ENCODE measurements at places on chromosomes 6 and 20.

- DNase-seq: no peak
Observed at GRCh38 chr6:44189257-44189656, 27.5 kb upstream of the MYMX start.

GRCh38 chr6:9504191-9504590, 910.7 kb downstream of the TFAP2A start:
- DNase-seq: no peak

GRCh38 chr6:56144538-56145324, 102.6 kb downstream of the COL21A1 start:
- DNase-seq: no peak

DNA sequence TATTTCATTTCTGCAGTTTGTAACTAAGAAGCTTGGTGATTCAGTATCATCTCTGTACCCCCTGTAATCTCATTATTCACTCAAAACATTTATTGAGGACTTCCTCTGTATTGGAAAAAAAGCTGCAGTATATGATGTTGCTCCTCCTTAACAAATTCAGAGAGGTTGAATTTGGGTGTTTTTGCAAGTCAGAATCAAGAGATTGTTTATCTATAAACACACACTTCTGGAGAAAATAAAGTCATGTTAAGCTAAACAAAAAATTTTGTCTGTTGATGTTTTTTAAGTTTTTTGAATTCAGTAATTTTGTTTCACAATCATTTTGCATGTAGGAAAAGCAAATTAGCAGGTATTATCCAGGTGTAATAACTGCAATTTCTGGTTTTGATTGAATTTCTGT, 11.4 kb upstream of the RHAG start:
- DNase-seq: no peak

GRCh38 chr20:40704828-40705227, 15.8 kb upstream of the MAFB start:
- no peak for DNase-seq

DNA sequence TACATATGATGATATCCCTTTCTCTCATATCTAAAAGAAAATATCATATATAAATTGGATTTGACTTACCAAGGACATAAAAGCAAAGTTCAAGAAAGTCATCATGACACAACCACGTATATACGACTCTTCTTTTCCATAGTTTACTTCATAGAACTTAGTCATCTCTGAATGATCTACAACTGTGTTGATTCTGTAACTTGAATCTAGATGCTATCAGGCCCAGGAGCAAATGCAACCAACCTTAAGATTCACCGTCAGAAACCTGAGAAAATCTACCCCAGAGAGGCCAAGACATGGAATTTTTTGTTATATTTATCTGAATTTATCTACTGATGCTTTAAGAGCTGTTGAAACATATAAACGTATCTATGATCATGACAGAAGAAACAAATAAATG, 165.6 kb downstream of the PDE10A start:
- DNase-seq: no peak

GRCh38 chr20:19644085-19644484, 114.0 kb upstream of the RIN2 start:
- no peak for DNase-seq

DNA sequence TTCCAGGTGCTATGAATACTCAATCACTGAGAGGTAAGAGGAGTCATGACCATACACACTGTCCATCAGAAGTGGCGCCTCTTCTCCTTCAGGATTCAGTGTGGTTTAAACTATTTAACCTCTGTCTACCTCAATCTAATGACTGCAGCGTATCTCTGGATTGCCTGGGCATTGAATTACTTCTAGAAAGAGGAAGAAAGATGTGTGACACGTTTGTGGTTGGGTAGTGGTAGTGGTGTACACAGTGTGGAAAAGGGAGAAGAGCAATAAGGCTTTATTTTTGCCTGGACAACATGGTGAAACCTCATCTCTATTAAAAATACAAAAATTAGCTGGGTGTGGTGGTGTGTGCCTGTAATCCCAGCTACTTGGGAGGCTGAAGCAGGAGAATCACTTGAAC, 38.0 kb upstream of the ECHDC1 start:
- DNase-seq: no peak

- no peak for DNase-seq
Observed at GRCh38 chr6:1325461-1326309, 13.8 kb downstream of the FOXQ1 start.

GRCh38 chr6:53746442-53747103, 48.2 kb upstream of the LRRC1 start:
- no peak for DNase-seq

GRCh38 chr6:52984247-52984646, 10.8 kb downstream of the GSTA4 start:
- DNase-seq: peak; percentile 95

DNA sequence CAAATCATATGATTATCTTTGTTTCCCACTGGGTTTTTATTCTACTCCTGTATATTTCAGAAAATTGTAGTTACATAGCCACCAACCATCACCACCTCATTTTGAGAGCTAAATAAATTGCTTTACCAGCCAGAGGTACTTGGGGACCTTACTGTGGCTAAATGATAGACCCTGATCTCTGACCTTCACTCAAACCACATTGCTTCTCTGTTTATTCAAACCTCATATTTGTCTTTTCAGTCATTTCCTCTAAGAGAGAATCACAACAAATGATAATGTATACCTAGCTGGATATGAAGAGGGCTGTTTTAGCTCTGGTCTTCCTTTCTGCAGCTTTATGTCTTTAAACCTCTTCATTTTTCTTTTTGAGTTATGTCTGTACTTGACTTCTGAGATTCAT, 142.8 kb downstream of the ADGB start:
- DNase-seq: no peak

GRCh38 chr6:168559574-168560098, 118.7 kb downstream of the SMOC2 start:
- DNase-seq: no peak

- no peak for DNase-seq
Observed at GRCh38 chr6:70394518-70395300, 18.6 kb upstream of the FAM135A start.

- no peak for DNase-seq
Observed at GRCh38 chr6:77324866-77325265, 138.4 kb downstream of the HTR1B start.

DNA sequence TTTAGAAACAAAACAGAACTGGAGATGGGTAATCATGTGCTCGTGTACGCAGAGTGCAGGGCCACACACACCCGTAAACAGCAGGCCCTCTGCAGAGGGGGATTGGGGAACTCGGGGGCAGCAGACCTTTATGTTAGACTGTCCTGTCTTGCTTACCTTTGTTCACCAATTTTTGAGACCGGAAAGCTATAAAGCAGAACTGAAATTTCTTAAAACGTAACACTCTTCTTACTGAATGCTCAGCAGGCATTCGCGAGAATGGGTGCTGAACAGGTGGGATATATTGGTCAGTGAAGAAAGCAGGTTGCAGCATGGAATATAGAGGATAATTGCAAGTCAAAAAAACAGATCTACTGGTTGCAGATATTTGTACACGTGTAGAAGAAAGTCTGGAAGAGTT, 211.1 kb downstream of the BMP7 start:
- no peak for DNase-seq

- DNase-seq: no peak
Observed at GRCh38 chr20:32191873-32192272, 15.7 kb downstream of the PLAGL2 start.

DNA sequence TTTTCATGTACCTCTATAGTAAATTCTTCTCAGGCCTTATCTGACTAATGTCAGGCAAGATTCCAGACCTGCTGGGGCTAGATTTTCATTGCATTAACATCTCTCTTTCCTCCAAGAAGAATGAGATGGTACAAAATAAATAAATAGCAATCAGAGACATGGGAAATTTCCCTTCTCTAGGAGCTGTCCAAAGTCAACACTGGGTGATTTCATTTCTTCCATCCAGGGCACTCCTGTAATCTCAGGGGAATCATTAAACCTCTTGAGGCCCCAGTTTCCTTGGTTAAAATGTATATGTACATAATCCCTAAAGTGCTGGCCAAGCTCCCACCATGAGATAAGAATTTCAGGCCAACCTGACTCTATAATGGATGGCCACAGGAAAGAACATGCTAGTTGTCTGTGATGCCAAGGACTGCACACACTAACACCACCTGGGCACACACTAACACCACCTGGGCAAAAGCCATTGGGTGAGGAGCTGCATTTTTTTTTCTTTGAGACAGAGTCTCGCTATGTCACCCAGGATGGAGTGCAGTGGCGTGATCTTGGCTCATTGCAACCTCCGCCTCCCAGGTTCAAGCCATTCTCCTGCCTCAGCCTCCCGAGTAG, 912 bp downstream of the IL17F start:
- no peak for DNase-seq

- DNase-seq: peak; percentile 52
Observed at GRCh38 chr20:33444797-33445560, 1.4 kb upstream of the SNTA1 start.

GRCh38 chr6:168528474-168529095, 87.6 kb downstream of the SMOC2 start:
- DNase-seq: peak; percentile 13

DNA sequence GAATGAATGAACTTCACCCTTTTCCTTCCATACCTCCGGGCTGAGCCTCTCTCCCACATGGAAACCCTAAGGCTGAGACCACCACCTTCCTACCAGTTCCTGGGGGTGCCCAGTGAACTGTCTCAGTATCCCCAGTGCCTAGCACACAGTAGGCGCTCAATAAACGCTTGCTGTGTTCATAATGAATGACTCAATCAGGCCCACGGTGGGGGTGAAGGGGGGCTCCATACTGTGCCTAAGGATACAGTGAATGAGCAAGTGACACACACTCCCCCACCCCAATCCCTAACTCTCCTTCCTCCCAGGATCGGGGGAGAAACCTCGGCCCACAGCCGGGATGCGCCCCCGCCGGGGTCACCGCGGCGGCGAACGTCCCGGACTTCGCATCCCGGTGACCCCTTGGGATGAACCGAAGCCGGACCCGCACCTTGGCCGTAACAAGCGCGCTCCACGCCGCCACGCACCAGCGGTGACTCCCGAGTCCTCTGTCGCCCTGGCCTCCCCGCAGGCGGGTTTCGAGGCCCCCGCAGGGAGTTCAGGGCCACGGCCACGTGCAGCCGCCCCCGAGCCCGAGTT, 592 bp downstream of the KCNG1 start:
- no peak for DNase-seq

- DNase-seq: no peak
Observed at GRCh38 chr6:41519745-41520699, 26.2 kb upstream of the FOXP4 start.

- no peak for DNase-seq
Observed at GRCh38 chr6:57252137-57252536, 30.0 kb upstream of the RAB23 start.

DNA sequence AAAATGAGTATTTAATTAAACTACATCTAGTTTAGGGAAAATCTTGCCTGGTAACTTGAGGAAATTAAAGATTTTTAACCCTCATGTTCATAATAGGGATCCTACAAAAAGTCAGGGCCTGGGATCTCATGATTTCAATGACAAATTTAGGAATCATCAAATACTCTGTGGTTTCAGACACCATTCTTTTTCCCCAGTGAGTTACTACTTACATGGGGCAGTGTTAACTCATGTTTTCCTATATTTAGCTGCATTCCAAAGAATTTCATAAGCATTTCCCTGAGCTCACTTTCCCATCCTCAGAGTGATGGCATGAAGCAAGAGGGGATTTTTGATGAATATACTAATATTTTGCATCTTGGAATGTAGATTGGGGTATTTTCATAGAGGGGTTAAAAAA, 321.7 kb downstream of the CENPW start:
- DNase-seq: no peak

GRCh38 chr20:52379723-52380336, 188.3 kb upstream of the ZFP64 start:
- DNase-seq: peak; percentile 35

DNA sequence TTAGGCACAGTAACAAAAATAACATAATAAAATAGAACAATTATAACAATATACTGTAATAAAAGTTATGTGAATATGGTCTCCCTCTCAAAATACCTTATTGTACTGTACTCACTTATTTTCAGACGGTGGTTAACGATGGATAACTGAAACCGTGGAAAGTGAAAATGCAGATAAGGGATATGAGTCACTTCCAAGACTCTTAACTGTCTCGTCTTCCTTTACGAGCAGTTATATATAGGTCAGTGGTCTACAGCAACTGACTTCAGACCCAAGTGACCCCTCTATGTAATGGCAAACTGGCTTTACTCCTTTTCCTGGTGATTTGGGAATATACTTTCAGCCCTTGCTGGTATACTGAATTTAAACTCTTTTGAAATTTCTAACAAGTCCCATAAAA, 261.4 kb downstream of the SLC35F1 start:
- no peak for DNase-seq

- no peak for DNase-seq
Observed at GRCh38 chr6:166418691-166419143, 36.0 kb upstream of the MPC1 start.

DNA sequence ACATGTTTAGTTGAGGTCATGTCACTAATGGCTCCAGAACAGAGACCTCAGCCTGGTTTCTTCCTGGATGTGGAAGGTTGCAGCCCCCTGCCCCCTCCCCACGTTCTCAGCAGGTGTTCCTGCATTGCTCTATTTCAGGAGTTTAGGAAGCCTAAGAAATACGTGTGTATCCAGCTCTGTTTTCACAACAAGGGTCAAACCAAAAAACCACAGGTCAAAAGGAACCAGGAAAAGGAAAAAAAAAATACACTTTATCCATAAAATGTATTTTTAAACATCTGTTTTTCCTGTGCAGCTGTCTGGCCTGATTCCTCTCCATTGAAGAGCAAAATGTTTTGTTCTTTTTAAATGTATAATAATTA, 107.9 kb upstream of the PLEKHG1 start:
- no peak for DNase-seq

DNA sequence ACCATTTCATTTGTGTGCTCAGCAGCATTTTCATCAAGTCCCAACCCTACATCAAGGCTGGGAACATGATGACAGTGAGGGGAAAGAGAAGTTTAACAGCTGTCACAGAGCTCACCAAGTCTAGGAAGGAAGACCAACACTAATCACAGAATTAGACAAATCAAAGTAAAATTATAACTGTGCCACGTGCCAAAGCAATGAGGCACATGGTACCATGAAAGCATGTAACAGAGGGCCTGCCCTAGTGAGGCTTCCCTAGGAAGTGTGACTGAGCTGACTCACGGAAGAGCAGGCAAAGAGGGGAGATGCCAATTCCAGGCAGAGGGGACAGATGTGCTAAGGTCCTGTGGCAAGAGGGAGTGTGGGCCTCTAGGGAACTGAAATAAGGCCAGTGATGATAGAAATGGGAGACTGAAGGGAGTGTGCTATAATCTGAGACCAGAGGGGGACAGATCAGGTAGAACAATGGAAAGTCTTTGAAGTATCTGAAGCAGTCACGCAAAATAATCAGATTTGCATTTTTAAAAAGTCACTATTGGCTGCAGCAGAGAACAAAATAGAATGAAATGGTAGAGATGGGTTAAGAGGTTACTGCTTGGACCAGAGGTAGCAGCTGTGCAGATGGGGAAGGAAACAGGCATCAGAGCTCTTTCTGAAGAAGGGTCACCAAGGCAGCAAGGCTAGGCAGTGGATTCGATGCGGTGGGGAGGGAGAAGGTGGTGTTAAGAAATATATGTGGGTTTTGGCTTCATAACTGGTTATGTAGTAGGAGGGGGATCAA, 86.8 kb downstream of the GPR6 start:
- no peak for DNase-seq
